ENCODE measurements at places on chromosomes 7 and 10.

GRCh38 chr7:24971333-24972165 lies 8.4 kb downstream of the OSBPL3 start:
- DNase-seq: no peak

GRCh38 chr10:38118072-38118807 lies 24.1 kb downstream of the ZNF37A start:
- no peak for DNase-seq

- no peak for DNase-seq
Observed at GRCh38 chr7:28065308-28065707, 115.3 kb downstream of the JAZF1 start.

DNA sequence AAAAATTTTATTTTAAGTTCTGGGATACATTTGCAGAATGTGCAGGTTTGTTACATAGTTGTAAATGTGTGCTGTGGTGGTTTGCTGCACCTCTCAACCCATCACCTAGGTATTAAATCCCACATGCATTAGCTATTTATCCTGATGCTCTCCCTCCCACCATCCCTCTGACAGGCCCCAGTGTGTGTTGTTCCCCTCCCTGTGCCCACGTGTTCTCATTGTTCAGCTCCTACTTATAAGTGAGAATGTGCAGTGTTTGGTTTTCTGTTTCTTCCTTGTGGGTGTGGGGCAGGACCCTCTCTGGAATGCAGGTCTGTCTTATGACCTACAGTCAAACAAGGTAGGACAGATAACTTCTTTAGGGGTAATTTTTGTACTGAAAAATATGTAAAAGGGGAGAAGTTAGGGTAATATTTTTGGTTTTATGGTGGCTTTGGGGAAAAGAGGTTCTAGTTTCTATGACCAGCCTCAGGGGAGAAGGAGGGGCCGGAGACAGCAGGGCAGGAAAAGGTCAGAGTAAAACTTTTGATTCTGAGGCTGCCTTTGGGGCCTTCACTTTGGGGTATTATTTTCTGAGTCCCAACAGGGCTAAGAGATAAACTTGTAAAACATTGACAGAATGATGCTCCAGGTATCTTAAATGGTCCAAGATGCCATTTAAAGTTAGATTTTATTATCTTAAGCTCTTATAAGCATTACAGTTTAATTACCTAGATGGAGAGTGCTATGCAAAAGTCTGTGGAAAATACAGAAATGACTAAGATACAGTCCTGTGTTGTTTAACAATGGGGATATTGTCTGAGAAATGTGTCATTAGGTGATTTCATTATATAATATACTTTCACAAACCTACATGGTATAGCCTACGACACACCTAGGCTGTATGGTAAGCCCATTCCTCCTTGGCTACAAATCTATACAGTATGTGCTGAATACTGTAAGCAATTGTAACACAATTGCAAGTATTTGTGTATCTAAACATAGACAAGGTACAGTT lies 354.8 kb downstream of the ABCA13 start:
- no peak for DNase-seq

GRCh38 chr7:11474902-11475585 lies 357.0 kb downstream of the THSD7A start:
- no peak for DNase-seq

- DNase-seq: no peak
Observed at GRCh38 chr7:143974459-143974858, 19.8 kb downstream of the OR2F1 start.

GRCh38 chr7:30682212-30683083 lies at the start of gene CRHR2:
Gene CRHR2 (minus strand): TSS chr7:30682456. CDS start chr7:30682280, 176 bp downstream.
- DNase-seq: peak; percentile 77

DNA sequence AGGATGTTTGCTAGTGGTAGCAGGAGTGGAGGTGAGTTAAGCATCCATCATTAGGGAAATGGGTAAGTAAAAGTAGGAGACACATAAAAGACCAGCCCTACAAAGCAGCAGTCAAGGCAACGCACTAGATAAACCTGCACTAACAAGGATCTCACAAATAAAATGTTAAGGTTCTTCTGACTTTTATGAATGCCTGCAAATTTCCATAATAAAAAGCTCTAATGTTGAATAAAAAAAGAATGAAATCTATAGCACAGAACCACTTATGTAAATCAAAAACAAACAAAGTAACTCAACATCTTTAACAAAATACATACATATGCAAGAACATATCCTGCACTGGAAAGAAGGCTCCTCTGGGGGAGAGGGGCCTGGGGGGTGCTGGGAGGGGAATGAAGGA lies 4.6 kb downstream of the SGMS1 start:
- DNase-seq: no peak

All from NCI-H526 (cell line).